Erythroblast (primary cell): ENCODE measurements at places on chromosomes 13 and 19.

DNA sequence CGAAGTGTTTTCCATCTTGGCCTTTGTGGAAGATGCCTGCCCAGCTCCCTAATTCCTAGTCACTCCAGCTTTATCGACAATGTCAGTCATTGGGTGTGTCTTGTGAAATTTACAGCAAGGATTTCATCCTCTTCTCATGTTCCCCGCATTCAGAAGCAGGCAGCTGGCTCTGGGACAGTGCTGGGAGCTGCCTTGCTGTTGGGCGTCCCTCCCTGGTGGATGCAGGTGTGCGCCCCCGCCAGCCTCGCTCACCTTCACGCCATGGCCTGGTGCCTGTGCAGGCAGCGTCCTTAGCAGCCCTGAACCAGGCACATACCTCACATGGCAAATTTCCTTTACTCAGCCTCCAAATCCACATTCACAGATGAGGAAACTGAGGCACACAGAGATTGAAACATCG is 39.7 kb upstream of the TFDP1 start:
- DNase-seq: no peak

GRCh38 chr13:77565635-77566034 is 30.1 kb downstream of the SCEL start:
- peak; percentile 14 for DNase-seq

DNA sequence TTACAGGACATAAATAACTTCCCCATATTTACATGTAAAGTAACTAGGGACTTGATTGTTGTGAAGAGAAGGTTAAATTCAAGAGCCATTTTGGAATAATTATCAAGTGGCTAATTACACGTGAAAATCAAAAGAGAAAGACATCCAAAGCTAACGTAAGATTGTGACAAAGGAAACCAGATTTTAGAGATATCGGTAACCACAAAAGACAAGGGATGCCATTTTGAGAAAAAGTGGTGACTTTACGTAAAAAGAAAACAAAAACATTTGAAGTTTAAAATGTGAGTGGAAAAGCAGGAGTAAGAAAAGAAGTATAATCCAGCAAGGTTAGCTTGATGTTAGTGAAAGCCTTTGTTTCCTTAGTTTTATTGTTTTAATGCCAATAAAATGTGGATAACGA is 10.9 kb upstream of the VWA8 start:
- DNase-seq: no peak

DNA sequence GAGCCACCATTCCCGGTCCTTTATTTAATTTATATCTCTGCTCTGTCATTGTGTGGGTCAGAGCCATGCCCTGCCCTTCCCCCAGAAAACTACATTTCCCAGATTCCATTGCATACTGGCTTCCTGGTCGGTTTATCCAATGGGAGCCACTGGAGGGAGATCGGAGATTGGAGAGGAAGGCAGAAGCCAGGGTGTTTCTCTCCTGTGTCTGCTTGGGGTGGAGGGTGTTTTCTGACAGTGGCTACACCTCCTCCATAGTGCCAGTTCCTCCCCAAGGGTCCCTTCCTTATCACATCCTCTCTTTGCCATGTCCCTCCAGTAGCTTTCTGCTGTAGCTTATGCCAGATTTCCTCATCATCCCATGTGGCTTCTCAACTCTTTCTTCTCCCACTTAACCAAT is 19.0 kb downstream of the OLFM2 start:
- peak; percentile 44 for DNase-seq

GRCh38 chr13:27131906-27132305 is 39.7 kb downstream of the USP12 start:
- no peak for DNase-seq

- DNase-seq: no peak
These were observed 270.2 kb downstream of the LMO7 start for GRCh38 chr13:75906315-75906714.

DNA sequence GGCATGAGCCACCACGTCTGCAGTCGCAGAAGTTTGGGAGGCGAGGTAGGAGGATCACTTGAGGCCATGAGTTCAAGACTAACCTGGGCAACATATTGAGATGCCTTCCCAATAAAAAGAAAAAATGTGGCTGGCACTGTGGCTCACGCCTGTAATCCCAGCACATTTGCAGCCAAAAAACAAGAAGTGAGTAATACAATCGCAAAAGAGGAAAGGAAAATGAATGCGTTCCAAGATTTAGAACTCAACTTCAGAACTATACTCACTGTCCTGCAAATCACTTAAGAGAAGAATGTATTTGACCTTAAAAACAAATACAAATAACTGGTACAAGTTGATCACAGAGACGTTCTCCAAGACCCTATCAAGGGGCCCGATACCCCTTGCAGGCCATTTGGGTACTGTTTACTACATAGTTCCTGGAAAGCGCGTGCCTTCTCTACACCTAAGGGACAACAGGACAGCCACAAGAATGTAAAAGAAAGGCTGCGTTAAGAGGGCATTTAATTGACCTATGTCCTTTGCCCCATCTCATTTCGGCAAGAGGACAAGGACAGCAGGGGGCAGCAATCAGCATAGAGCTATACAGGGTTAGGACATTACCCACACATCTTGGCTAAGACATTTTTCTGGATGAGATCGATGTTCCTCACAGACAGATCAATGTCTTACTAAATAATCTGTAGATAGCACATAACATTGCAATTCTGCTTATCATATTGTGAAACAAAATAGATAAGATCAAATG is 41.3 kb downstream of the FLT3 start:
- DNase-seq: peak; percentile 67

DNA sequence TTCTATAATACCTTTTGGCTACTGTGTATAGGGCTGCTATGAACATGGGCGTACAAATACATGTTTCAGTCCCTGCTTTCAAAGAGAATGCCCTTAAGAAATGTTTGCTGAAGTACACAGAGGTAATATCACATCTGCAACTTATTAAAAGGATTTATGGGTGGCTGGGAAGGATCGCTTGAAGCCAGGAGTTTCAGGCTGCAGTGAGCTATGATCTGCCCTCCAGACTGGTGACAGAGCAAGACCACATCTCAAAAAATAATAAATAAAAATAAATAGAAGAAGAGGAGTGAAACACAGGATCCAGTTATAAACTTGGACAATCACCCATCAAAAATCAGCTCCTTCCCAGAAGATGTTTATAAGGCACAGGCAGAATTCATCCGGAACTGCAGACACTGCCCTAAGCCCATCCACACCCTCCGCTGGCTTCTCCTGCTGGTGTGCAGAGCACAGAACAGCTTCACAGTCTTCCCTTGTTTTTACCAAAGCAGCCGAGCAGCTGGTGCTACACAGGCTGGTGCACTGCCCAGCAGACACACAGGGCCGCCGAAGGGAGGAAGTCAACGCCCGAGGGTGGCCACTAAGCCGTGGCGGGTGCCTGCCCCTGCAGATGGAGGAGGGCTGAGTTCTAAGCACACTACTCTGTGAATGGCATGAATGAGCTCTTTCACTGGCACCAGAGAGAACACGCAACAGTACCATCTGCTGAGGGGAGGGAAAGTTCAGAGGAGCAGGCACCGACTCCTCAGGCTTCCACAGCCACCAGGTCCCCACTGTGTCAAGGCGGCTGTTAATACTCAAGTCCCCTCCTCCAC is 44.0 kb downstream of the BRD4 start:
- peak; percentile 20 for DNase-seq

DNA sequence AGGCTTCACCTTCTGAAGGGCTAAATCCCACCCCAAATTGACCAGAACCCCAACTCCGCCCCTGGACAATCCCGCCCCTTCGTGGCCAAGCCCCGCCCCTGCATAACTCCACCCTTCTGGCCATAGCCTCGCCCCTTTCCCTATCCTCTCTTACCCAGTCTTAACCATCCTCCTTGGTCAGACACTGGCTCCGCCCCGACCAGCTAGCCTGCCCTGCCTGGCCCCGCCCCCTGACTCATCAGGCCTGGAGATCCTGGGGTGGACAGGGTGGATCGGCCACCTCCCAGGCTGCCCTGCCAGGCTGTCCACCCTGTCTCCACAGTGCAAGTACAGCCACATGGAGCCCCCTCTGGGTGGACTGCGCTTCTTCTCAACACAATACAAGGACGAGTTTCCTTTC is 8.0 kb upstream of the ZNF358 start:
- peak; percentile 89 for DNase-seq

DNA sequence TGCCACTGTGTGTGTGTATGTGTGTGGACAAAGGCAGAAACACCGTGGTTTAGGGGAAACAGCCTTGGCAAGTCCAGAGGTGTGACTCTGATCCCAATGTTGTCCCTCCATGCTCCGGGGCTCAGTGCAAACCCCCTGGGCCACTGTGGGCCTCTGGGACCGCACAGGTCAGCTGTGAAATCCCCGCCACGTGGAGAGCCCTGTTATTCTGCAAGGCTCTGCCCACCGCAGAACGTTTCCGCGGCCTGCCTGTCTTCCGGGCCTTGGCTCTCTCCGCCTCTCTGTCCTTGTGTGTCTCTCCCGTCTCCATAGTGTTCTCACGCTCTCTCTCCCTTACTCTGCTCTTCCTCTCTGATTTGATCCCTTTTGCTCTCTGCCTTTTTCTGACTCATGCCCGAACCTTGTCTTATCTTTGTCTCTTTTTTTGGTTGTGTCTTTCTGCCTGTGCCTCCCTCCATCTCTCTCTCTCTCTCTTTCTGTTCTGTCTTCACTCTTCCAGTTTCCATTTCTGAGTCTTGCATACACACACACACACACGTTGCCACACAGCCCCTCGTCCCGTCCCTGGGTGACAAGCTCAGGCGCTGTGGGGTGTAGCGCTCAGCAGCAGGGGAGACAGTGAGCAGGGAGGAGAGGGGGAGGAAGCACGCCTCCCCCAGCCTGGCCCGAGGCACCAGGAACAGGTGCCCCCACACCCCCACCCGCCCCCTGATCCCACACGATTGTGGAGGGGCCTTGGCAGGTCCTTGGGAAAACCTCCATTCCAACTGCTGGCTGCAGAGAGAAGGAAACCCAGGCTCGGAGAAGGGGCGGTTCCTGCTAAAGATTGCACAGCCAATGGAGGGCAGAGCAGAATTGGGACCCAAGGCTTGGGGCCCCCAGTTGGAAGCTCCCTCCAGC is 3.0 kb downstream of the TTYH1 start:
- no peak for DNase-seq

GRCh38 chr13:61215601-61216000 is 200.0 kb downstream of the PCDH20 start:
- no peak for DNase-seq

GRCh38 chr13:111855786-111856185 is 211.2 kb upstream of the SOX1 start:
- no peak for DNase-seq
